ENCODE measurements at places on chromosomes 6 and 20.
A peak's percentile ranks its signal among the peaks of the same experiment; 100 is the strongest.

DNA sequence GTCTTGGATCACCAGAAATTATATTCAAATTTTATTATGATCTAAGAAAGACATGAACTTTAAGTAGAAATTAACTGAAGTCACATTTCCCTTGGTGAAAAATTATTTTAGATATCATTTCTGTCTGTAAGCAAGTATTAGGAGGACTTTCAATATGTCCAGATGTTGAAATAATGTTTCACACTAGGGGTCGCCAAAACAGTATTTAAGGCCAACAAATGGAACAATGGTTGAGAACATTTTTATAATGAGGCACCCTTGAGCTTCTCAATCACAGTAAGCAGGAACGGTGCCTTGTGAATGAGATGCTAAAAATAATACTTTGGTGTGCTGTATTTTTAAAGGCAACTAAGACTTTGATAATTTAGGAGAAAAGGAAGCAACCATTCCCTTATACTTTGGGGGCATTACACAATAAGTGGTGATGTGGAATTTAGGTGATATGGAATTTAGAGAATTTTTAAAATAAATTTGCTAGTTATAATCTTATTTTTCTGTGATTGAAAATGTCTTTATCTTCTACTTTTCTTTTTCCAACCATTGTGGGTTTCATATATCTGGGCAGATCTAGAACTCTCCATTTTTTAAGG lies 9.6 kb upstream of the SF3B5 start:
- peak; percentile 72 for DNase-seq

- DNase-seq, result no peak
Measured at GRCh38 chr20:23614163-23614562, 8.4 kb upstream of the CST9 start.

- DNase-seq, result no peak
Measured at GRCh38 chr20:9574181-9574580, 59.8 kb downstream of the LAMP5 start.

- no peak for DNase-seq
Measured at GRCh38 chr20:38152621-38153221, 12.3 kb downstream of the TGM2 start.

DNA sequence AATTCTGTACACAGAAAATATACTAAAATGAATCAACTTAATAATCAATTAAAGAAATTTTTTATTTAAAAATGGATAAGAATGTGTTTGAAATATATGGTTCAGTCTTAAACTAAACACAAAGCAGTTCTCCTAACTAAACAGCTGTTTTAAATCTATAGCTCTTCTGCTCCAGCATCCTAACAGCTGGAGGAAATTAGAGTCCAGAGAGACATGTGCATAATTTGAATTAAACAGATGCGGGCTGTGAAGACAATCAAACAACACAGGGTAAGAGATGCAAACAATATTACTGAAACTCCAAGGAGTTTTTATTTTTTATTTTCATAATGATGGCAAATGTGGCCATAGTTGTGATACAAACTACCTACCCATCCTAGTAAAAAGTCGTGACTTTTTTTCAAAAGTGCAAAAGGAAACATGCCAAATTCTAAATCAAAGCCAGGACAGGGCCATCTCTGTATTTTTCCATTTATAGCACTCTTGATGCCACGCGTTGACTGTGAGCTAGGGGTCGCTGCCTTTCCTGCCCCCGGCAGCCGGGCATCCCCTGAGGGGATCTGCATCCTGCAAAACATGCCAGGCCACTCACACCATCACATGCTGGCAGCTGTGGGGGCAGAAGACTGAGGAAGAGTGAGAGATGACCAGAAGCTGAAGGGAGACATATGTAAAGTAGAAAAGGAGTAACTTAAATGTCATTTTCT lies 310.6 kb downstream of the PRKN start:
- DNase-seq, result no peak

- DNase-seq, result no peak
Measured at GRCh38 chr6:83051377-83052172, 14.1 kb downstream of the UBE3D start.

DNA sequence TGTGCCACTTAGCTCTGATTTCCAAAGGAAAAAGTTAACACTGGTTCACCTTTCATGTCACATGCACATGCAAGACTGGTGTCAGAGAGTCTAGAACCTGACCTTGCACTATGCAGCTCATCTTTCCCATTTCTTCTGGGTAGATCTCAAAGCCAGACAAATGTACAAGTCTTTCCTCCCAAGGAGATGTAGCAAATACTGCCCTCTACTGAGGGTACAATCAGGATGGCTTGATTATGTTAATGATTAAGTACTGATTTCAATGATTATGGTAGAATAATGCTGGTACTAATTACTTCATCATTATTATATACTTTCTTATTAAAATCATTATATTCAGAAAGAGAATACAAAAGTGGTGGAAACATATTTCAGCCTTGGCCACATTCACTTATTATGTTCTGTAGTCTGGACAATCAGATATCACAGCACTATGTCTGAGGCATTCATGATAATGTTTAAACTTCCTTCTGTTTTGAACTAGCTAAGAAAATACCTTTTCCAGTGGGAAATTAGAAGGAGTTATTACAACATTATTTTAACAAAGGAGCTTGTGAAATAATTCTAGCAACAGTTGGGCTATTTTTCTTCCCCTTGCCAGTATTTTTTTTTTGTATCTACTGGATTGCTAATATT lies 68.5 kb upstream of the FOXO3 start:
- no peak for DNase-seq

- no peak for DNase-seq
Measured at GRCh38 chr6:24426729-24427446, 24.2 kb downstream of the MRS2 start.
